ENCODE measurements at places on chromosomes 4 and X.

DNA sequence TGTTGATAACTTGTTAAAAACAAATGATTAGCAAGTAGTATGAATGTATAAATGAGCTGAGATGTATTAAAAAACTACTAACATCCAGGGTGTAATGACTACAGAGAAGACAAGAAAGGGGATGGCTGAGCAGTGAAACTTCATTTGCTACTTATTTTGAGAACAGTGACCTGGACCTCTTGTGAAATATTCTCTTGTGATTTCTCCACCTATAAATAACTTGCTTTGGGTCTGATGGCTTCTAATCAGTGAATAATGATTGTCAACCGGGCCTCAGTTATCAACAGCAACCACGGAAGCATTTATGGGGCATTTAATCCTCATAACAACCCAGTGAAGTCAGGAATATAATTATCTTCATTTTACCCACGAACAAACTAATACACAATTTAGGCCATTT is 154.2 kb upstream of the HAND2 start:
- no peak for DNase-seq

- DNase-seq, result no peak
Measured at GRCh38 chr4:48403358-48403757, 62.0 kb downstream of the SLAIN2 start.

- DNase-seq, result no peak
Measured at GRCh38 chrX:111123125-111123524, 27.1 kb downstream of the PAK3 start.

GRCh38 chrX:10326578-10326977 is 169.8 kb downstream of the CLCN4 start:
- DNase-seq, result no peak

DNA sequence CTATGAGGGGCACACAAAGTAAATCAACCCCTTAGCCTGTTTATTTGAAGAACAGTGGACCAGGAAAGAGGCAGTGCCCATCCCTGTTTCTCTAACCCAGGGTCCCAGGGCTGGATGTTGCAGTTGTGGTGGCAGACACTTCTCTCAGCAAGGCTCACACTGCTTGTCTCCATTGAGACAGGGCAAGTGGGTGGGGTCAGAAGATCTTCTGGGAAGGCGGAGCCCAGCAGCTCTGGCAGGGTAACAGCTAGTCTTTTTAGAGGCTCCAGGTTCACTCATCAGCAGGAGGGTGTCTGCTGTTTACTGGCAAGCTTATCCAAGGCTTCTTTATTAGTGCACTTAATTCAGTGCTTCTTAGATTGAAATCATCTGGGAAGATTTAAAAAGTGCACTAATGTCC is 659.8 kb upstream of the DIPK2B start:
- no peak for DNase-seq

GRCh38 chr4:2274320-2275043 is 12.6 kb upstream of the MXD4 start:
- DNase-seq, result no peak

- DNase-seq, result no peak
Measured at GRCh38 chr4:54378461-54378860, 149.4 kb downstream of the PDGFRA start.

DNA sequence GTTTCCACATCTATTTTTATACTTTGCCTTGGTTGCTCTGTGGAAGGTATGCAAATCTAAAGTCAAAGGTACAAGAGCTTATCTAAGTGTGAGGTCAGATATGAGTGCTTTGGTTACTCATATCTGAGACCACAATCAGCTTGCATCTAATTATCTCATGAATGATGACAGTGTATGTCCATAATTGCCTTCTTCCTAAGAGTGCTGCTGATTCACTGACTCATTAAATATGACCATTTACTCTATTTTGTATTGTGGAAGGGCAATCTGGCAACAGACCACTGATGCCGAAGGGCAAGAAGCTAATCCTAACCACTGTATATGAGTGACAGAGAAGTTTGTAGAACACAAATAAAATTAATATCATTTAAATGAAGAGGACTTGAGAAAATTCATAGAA is 1190.2 kb upstream of the AGA start:
- DNase-seq, result peak; percentile 10

- peak; percentile 9 for DNase-seq
Measured at GRCh38 chrX:148134578-148134977, 153.4 kb downstream of the FMR1NB start.

GRCh38 chr4:26010304-26010703 is 96.3 kb downstream of the SMIM20 start:
- DNase-seq, result no peak

DNA sequence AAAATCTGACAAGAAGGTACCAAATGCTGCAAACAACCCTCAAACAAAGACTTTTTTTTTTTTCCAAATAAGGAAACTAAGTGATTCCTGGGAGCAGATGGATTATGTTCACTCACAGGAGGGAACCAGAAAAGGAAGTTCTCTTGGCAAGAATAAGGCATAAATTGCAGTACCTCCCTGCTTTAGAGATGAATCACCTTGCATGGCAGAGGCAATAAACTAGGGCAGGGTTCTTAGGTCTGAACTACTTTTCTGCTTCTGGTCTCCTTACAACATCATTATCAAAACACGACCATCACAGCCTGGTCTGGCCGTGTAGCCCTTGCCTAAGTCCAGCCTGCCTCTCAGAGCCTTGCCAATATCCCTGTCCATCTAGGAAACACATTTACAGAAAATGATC is 6.3 kb downstream of the TMEM31 start:
- no peak for DNase-seq

DNA sequence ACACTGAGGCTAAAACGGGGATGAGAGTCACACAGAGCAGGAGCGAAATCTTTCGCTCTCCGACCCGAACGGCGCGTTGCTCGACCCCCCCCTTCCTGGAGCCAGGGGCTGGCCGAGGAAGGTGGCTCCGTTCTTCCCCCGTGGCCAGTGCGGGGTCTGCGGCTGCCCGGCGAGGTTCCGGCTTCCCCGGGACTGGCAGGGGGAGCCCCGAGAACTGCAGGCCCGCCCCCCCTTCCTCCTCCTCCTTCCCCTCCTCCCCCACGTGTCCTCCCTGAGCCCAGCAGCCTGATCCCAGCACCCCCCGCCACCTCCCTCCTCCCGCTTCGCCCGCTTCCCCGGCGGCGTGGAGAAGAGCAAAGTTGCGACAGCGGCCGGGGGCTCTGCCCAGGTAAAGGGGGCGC is 2.4 kb upstream of the BCORL1 start:
- no peak for DNase-seq

DNA sequence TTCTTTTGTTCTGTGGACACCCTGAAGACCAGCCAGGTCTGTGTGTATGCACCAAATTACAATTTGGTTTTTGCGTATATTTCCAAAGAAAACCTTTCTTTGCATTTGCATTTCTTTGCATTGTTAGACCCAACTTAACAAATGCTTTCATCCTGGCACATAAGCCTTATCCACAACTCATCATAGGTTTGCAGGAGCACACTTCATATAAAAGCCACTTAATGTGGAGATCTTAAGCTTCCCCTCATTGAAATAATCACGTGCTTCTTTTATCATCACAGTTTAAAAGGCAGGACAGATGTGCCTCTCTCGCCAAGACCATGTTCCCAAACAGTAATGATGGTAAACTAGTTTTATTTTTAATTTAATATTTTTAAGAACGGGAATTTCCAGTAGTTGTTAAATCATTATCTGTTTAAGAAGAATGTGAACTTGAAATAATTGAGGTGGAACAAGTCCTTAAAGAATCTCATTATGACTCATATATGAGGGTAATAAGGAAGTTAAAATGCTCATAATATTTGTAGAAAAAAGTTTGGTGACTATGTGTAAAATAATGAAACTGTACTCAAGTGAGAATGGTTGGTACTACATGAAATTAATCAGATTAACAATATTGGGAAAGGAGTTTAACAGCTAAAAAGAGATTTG is 65.5 kb downstream of the GLRA3 start:
- DNase-seq, result peak; percentile 4

DNA sequence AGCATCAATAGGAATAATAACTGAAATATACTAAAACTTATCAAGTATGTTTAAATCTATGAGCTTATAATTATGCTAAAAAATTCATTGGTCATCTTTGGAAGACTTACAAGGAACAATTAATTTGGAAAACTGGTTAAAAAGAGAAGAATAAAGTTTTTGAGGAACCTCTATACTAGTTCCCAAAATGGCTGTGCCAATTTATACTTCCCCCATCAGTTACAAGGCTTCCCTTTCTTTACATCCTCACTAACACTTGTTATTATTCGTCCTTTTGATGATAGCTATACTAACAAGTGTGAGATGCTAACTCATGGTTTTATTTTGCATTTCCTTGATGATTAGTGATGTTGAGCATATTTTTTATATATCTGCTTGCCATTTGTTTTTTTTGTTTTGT is 17.1 kb downstream of the OGT start:
- no peak for DNase-seq

DNA sequence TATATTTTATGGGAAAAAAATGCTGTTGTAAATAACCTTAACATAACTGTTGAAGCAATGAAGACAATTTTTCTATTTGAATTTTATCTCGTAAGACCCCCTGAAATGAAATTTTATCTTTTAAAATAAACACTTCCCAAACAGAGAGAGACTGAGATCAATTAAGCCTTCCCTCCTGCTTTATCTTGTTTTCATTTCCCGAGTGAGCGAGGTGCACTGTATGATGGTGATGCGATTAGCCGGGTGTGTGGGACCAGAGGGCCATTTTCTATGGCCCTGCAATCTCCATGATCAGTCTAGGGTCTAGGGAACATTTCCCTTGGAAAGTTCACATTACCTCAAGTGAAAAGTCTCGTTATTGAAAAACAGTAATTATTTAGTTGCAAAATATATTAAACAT is 134.1 kb upstream of the MID1 start:
- DNase-seq, result no peak

DNA sequence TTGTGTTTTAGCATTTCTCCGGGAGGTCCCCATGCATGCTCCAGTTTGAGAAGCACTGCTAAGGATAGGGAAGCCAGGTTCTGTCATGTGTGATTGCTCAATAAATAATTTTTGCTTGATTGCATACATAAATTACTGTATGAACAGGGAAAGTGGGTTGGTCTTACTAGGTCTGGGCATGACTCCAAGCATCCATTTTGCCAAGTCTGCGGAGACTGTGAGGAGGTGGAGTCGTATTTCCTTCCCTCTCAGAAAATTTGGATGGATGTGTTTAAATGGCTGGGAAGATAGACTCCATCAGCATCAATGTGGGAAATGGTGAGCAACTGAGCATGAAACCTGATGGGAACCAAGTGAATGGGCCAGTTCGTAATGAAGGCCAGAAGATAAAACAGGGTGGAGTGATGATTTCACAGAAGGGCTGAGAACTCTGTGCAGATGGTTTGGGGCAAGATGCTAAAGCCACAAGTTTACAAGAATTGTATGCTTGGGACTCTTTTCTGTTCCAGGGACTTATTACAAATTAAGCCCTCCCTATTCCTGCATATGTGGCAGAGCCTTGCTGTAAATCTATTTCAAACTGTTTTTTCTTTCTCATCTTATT is 84.1 kb downstream of the NHS start:
- peak; percentile 89 for DNase-seq

GRCh38 chrX:107738272-107738671 is 37.3 kb downstream of the TSC22D3 start:
- no peak for DNase-seq

- DNase-seq, result no peak
Measured at GRCh38 chrX:22742174-22742573, 257.6 kb upstream of the DDX53 start.

GRCh38 chr4:5971078-5971450 is 47.2 kb downstream of the C4orf50 start:
- no peak for DNase-seq

- peak; percentile 17 for DNase-seq
Measured at GRCh38 chrX:48761674-48762471, at the start of gene GLOD5. GLOD5 (plus strand) TSS chrX:48761747; CDS start chrX:48761791, 44 bp downstream.

All from NCI-H1105 treated with DMSO at 0.1 percent for 48 hours (cell line).